ENCODE measurements at places on chromosomes 4 and X.
A peak's percentile ranks its signal among the peaks of the same experiment; 100 is the strongest.

- no peak for DNase-seq
Observed at GRCh38 chrX:12975670-12975965, 708 bp downstream of the TMSB4X start.

DNA sequence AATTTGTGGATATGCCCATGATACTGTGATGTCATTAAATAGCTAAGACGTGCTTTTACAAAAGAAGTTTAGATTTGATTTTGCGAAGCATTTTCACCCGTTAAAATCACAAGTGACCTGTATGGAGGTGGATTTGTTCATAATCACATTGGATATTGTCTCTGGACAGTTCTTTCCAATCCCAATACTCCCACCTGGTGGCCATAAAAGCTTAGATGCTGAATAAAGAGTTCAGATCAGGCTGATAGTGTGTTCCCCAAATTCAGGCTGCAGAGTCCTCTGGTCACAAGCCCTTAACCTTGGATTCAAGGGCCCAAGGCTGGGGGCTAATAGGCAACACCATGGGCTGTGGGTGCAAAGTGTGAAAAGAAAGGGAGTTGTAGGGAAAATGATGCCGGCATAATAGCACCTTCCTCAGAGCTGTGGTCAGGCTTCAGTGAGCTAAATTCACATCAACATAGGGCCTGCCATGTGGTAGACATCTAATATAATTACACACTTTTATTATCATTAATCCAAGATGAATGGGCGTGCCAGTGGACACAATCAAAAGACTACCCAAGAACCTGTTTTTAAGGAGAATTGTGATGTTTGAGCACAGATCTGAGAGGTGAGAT lies 28.1 kb downstream of the SMIM43 start:
- no peak for DNase-seq

DNA sequence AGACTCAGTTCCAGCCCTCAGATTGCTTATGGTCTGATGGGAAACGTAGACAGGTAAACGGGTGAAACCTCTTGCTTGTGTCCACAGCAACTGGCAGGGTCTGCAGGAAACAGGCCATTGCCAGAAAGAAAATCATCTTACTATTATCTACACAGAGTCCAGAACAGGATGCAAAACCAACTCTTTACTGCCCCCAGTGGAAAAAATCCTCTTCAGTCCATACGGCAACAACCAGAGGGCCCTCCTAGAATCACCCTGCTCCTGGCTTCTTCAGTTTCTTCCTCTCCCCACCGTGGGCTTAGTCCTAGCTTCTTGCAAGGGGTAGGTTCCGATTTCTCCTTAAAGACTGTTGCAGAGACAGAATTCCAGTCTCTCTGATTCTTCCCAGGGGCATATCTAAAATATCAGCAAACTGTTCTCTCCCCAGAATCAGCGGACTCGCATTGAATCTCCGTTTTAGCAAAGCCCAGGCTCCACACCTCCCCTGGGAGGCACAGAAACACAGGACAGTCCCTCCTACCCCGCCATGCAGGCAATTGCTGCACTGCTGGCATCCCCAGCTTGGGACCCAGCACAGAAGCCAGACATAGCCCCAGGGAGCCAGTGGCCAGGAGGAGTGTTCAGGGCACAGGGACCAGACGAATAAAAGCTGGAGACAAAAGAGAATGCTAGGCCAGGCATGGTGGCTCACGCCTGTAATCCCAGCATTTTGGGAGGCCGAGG lies 41.0 kb upstream of the SH3RF1 start:
- DNase-seq, result no peak

- DNase-seq, result no peak
Observed at GRCh38 chrX:153968754-153969124, 2.9 kb downstream of the HCFC1 start.

GRCh38 chrX:70054391-70054790 lies 4.7 kb upstream of the AWAT2 start:
- no peak for DNase-seq

DNA sequence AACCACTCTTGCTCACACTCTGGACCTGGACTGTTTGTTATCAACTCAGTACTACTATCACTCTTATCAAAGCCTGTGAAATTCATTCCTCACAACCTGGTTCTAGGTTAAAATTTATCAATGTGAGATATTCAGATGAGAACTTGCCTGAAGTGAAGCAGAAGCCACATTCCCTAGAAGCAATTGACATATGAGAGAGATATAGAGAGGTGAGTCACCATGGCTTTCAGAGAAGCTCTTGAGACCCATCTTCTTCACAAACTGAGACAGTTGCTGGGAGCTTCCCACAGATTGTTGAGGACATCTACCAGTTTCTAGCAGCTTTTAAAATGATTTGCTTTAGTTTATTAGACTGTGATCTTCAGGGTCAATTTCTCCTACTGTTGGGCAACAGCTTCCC lies 316.9 kb upstream of the TET2 start:
- no peak for DNase-seq

- DNase-seq, result no peak
Observed at GRCh38 chrX:72676465-72676864, 37.6 kb downstream of the PHKA1 start.

- DNase-seq, result no peak
Observed at GRCh38 chr4:135277068-135277979, 1075.7 kb upstream of the PABPC4L start.

GRCh38 chrX:106263817-106264216 lies 95.7 kb downstream of the PWWP3B start:
- DNase-seq, result no peak

- DNase-seq, result no peak
Observed at GRCh38 chr4:98614094-98614493, 44.3 kb downstream of the TSPAN5 start.

- no peak for DNase-seq
Observed at GRCh38 chr4:142549248-142549647, 296.9 kb downstream of the INPP4B start.

DNA sequence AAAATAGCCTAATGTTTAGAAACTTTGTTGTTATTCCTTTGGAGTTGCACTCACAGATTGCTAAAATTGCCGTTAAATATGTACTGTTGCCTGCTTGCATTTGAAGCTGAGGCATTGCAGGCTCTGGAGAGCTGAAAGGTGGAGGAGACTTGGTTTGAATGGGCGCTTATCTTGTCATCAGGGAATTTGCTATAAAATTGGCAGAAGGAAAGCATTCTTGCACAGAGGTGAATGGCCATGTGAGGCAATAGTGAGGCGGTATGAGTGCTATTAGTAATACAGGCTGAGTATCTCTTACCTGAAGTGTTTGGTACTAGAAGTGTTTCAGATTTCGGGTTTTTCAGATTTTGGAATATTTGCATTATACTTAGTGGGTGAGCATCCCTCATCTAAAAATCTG lies 41.3 kb downstream of the TRAPPC11 start:
- no peak for DNase-seq

DNA sequence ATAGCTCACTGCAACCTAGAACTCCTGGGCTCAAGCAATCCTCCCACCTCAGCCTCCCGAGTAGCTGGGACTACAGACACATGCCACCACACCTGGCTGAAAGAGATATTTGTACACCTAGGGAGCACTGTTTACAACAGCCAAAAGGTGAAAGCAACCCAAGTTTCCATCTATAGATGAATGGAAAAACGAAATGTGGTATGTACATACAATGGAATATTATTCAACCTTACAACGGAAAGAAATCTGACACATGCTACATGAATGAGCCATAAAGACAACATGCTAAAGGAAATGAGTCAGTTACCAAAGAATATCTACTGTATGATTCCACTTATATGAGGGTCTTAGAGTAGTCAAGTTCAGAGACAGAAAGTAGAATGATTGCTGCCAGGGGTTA lies 52.2 kb downstream of the ABCG2 start:
- DNase-seq, result no peak

GRCh38 chr4:143482840-143483239 lies 30.7 kb upstream of the SMARCA5 start:
- DNase-seq, result peak; percentile 18

GRCh38 chr4:121913667-121914066 lies 38.2 kb downstream of the TRPC3 start:
- DNase-seq, result no peak

DNA sequence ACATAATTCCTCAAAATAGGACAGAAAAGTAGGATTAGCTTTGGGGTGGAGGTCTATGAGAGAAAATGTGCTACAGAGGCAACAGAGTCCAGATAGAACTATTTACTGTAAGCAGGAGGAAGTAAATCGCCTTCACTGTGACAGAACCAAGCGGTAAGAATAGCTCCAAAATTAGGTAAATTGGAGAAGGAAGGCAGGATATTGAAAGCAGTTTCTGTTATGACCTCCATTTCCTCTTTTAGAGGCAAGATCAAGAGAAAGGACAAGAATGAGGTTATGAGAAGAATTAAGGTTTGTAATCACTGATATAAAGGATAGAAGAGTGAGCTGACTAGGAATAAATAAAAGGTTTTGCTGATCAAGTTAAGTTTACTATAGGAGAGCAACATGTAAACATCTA lies 44.1 kb upstream of the NEUROG2 start:
- DNase-seq, result no peak

DNA sequence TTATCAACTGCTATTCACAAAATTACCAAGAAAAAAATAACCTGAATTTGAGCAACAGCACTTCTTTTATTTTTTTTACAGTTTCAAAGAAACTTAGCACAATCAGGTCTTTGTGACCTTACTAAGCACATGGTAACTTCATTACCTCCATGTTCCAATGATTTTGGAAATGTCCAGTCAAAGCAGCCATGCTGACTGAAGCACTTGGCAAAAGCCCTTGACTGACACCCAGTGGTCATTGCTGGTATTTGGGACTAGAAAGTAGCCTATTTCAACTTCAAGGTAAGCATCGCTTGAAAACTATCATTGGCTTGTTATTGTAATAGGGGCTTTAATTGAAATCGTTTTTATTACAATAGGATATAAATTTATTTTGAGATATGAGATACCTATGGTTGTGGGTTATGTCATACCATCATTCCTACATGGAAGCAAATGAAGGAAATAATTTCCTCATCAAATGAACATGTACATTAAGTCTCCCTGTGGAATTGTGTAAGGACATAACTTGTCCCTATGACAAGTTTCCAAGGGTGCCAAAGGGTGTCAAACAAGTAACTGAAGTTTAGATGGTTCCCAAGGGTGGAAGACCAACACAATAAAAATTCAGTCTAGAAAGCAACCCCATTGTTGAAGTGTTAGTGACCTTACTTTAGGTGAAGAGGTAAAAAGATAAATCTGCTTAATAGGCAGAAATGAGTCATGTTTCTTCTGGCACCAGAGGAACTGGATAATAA lies 15.2 kb upstream of the ANXA10 start:
- peak; percentile 14 for DNase-seq

GRCh38 chr4:38155589-38156294 lies 195.5 kb downstream of the PTTG2 start:
- DNase-seq, result no peak

DNA sequence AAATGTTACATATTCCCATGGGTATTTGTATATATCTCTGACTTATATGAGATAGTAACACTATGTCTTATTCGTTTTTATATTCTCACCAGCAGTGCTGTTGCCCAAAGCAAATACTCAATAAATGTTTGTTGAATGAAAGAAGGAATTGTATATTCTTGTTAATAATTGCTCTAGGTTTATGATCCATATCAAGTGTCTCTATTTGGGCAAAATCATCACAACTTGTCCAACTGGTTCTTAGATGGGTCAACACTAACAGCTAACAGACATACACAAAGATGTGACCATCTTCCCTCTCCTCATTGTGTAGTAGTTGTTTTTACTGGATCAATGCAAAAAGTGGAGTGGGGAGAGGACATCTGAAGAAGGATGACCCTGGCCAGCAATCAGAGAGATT lies 6.6 kb upstream of the APLN start:
- DNase-seq, result no peak

DNA sequence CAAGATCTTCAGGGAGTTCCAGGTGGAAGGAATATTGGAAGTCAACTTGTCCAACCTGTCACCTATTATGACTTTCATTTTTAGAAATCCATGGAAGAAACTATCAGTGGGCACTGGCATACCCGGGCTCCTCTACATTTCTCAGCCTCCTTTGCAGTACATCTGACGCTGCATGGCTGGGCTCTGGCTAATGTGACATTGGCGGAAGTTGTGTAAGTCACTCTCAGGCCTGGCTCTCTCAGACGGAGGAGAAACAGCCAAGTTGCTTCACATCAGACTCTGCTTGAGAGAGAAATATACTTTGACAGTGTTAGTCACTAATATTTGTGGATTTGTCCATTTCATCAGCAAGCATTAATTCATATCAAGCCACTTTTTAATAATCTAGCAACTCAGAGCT lies 4.5 kb downstream of the DCHS2 start:
- DNase-seq, result no peak

- DNase-seq, result no peak
Observed at GRCh38 chrX:3177851-3178250, 136.6 kb downstream of the ARSF start.

DNA sequence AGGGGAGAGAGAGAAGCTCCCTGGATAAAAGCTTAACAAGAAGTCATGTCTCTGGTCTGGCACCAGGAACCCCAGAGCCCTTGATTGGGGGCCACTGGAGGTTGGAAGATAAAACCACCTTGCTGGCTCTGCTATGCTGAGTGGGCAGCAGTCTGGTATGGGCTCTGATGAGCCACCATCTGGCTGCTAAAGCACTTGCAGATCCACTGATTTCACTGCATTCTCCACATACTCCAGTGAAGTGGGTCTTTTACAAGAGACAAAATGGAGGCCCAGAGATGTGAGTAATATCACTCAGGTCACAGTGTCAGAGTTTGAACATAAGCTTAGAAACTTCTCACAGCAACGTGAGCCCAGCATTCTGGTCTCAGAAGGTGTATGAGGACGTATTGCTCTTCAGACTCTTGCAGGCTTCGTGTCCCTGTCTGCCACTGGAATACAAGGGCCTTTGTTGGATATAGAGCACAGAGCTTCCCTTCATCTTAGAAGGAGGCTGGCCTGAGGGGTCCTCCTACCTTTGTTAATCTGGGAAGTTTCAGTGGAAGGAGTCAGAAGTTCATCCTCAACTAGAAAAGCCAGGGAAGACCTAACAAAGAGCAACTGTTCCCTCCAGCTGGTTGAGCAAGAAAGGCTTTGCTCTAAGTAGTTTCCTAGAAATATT lies 11.8 kb downstream of the CLDN2 start:
- no peak for DNase-seq

GRCh38 chr4:76108467-76109181 lies 34.1 kb downstream of the ART3 start:
- no peak for DNase-seq

DNA sequence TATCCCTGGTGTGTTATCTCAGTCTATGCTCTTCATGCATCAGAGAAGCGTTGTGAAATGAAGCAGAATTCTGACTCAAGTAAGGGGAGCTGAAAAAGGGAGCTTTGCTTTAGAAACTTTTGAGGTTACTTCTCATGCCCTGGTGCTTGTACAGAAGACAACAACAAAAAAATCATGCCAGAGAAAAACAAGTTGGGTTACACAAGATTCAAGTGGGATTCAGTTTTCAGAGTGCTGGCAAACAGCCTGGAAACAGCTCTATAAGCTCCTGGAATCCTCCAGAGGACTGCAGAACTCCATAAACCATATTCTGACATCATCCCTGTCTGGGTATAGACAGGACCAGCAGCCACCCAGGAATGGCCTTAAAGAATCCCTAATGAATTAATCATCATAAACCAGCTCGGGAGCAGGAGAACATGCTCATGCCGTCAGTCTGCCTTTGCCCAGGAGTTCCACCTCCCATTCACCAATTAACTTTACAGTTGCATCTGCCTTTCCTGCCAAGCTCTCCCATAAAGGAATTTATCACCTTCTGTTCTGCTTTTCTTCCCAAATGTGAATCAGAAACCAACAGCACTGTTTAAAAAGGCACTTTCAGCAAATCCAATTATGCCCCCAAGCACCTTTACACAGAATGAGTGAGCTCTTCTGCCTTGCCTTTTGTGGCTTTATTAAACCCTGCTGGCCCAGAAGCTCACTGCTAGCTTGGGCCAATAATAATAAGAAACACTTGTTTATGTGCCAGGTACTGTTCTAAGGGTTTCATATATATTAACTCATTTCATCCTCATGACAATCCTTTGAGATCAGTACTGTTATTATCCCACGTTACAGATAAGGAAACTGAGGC lies 54.5 kb upstream of the FBXW7 start:
- DNase-seq, result peak; percentile 81

Data from GM04504 (cell line).